Stimulated activated CD8-positive, alpha-beta memory T cell treated with anti-CD3 and anti-CD28 coated beads, Interleukin-7, amount 100 ng/mL, for 1 hour (primary cell): ENCODE measurements at places on chromosomes 11 and 22.

DNA sequence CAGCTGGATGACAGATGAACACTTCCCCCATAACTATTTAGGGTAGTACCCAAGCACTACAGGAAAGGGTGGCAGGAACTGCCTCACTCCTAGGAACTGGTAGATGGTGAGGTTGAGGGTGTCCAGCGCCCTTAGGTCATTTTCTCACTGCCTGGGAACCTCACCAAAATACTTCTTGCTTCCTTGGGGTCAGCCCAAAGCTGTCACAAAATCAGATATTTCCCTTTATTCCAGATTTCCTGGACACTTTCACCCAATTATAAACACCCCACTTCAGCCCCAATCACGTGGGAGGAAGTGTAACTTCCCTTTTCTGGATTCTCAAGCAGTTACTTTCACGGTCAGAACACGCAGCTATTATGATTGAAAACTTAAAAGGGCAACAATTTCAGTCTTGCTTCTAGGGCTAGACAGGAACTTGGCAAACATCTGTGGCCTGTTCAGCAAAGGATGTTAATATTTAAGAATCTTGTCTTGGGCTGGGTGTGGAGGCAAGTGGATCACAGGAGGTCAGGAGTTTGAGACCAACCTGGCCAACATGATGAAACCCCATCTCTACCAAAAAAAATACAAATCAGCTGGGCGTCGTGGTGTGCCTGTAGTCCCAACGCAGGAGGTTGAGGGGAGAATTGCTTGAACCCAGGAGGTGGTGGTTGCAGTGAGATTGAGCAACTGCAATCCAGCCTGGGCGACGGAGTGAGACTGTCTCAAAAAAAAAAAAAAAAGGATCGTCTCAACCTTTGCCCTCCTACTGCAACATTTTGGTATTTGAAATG lies 4.0 kb downstream of the FTH1 start:
- no peak for DNase-seq

DNA sequence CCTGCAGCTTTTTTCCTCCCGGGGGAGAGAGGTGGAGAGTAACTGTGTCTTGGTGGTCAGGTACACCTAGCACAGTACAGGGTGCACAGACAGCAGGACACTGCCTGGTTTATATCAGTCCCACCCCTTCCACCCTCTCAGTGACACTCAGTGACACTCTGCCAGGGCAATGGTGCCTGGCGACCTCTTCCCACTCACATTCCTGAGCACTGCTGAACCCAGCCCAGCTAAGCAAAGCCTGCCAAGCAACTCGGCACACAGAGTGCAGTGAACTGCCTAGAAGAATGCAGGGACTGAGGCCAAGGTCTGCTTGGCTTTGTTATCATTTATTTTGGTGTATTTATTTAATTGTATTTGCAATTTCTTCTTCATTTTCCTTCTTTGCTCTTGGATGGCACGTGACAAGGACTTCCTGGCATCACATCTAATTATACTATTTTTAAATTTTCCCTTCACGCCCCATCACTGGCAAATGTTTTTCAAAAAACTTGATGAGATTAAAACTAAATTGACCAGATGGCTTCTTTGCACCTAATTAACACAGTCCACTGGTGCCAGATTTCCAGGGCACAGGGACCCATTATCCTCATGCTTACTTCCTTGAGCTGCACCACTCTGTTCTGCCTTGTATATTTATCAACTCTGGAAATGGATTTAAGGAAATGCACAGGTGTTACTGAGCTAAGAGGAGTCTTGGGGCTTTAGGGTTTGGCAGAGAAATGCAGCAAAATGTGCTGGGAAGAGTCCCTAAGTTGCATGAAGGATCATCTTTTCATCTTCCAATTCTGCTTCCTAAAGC lies 205.6 kb downstream of the ADAMTS15 start:
- DNase-seq = no peak

DNA sequence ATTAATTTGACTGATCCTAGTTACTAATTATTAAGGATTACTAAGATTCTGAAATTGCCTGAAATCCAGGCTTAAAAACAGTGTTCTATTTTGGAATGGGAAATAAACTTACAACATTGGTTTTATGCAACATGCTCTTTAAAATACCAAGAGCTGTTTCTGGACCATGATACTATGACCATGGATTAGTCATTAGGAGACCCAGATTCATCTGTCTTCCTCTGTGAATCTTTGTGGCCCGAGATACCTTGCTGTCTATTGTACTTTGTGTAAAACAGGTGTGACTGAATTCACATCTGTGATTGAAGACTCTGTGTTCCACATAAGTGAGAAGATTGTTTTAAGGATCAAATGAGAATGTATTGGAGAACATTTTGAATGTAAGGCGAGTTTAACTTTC lies 98.8 kb downstream of the HSD17B12 start:
- no peak for DNase-seq

DNA sequence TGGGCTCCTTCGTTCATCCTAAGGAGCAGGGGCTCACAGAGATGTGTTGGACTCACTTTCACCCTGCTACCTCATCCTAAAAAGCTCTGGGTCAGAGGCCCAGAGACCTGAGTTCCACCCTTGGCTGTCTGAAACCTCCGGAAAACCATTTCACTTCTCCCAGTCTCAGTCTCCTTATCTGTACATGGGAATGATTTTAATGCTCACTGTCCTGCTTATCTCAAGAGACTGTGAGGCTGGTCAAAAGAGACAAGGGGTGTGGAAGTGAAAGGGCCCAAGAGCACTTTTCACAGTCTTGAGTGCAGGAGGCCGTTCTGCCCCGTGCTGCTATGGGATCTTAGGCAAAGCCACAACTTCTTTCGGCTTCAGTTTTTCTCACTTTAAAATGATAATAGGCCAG lies 13.2 kb upstream of the NPAS4 start:
- DNase-seq = no peak

GRCh38 chr11:9827708-9828107 lies 163.8 kb downstream of the SWAP70 start:
- DNase-seq = no peak

DNA sequence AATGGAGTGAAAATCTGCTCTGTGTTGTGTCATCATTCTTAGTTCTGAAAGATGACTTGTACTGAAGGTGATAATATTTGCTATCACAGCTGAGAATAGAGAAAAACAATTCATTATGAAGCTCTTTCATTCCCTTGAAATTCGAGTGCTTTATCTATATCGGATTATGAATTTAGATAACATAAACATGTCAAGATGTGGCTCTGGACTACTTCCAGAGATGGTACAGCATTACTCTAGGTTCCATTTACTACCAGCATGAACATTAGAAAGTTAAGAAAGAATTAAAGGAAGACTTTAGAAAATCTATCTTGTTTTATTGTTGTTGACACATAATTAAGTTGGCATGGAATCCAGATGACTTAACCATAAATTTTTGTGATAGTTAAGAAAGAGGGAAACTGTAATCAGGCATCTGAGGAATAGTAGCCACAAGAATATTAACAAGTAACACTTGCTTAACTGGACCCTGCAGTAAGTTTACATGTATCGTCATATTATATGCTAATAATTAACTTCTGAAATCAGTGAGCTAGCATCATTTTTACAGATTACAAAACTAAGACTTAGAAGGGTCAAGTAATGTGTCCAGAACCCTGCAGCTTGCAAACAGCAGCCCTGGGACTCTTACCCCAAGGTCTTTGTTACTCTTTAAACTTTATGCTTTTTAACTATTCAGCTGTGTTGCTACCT lies 182.6 kb downstream of the DDX10 start:
- no peak for DNase-seq

- DNase-seq = no peak
Measured at GRCh38 chr11:33444835-33445594, 187.8 kb downstream of the HIPK3 start.
